ENCODE measurements at places on chromosomes 6 and 20. TPM values are rescaled to one million over a fixed set of nuclear protein-coding genes. Genes with fewer than 3 reads are reported as not detected.

GRCh38 chr6:27582928-27583725 lies 110.2 kb upstream of the ZNF184 start:
- peak; percentile 76 for DNase-seq

- DNase-seq, result no peak
These were observed 19.4 kb downstream of the CDS2 start for GRCh38 chr20:5146099-5146668.

The SLC22A16 gene
- 0.65 TPM for total RNA-seq

DNA sequence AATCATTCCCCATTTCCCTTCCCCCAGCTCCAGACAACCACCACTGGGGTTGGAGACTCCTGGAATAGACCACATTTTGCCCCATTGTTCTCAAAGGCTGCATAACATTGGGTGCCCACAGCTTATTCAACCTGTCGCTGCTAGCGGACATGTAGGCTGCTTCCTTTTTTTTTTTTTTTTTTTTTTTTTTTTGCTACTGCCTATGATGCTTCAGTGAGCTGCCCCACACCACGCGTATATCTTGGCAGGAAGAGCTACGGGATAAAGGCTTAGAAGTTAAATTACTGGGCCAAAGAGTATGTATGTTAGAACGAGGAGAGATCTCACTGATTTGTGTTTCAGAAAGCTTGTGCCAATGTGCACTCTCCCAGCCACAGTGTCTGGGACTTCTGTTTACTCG lies 7.0 kb downstream of the LBP start:
- peak; percentile 84 for DNase-seq

- no peak for DNase-seq
These were observed 57.1 kb upstream of the HDDC2 start for GRCh38 chr6:125358898-125359297.

DNA sequence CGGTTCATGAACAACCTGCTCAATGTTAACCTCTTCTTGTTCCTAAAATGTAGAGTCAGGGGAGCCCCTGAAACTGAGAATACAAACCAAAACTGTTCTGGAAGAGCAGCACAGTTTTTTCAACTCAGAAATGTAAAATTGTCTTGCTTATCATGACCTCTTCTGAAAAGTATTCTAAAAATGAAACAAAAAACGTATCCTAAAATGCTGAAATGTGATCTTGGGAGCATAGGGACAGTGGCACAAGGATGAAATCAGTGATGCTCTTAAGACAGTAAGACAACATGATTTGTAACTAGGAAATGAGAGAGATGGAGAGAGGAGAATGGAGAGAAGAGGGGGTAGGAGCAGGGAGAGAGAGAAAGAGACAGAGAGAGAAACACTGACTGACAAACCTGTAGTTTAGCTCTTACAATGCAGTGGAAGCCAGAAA lies 27.5 kb downstream of the NCOA7 start:
- no peak for DNase-seq

DNA sequence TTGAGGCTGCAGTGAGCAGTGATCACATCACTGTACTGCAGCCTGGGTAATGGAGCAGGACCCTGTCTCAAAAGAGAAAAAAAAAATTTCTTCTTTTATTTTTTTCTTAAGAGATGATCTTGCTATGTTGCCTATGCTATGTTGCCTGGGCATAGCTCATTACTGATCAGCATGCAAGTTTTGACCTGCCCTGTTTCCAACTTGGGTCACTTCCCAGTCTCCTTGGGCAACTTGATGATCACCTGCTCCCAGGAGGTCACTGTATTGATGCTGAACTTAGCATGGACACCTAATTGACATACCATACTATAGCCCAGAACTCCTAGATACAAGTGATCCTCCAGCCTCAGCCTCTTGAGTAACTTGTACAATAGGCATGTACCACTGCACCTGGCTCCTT lies 30.7 kb upstream of the NANP start:
- DNase-seq, result no peak

DNA sequence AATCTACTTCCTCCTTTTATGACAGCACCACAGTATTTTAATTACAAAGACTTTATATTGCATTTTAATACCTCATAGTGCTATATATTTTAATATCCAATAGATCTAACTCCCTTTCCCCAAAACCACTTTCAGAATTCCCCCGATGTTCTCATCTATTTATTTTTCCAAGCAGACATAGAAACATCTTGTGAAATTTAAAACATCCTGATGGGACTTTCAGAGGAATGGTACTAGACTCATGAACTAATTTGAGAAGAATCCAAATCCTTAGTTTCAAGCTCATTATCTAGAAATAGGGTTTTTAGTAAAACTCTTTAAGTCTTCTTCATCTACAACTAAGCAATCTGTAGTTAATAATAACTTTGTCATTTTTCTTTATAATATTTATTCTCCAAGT lies 97.0 kb downstream of the TRERF1 start:
- DNase-seq, result no peak

GRCh38 chr20:38350879-38351775 lies 4.8 kb downstream of the LBP start:
- DNase-seq, result no peak

The CTAGE9 gene
- not detected for total RNA-seq

DNA sequence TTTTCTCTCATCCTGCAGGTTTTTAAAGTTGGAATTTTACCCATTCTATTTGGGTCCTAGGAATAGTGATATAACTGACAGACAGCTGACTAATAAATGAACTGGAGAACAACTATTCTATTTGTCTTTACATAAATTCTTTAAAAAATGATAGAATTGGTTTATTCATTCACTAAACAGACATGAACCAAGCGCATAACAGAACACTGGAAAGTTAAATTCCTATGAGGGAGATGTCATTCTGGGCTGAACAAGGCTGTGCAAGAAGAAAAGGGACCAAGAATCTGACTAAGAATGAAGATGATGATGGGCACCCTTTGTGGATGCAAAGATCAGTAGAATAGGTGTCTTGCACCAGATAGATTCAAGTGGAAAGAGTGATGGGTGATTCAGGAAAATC lies 256.3 kb upstream of the SASH1 start:
- no peak for DNase-seq

The SIRPD gene
- 0.28 TPM for total RNA-seq
